ENCODE measurements at places on chromosomes 2 and 18.

GRCh38 chr2:196486146-196486545 is 153.4 kb upstream of the CCDC150 start:
- no peaks in the 10 kb centered on the region for H3K27me3 ChIP-seq
- H3K4me1 ChIP-seq: peaks cover 5% of the 10 kb centered on the region
- no peak for DNase-seq
- no peak overlapping the region for H3K4me3 ChIP-seq
- no peak overlapping the region for H3K27ac ChIP-seq

DNA sequence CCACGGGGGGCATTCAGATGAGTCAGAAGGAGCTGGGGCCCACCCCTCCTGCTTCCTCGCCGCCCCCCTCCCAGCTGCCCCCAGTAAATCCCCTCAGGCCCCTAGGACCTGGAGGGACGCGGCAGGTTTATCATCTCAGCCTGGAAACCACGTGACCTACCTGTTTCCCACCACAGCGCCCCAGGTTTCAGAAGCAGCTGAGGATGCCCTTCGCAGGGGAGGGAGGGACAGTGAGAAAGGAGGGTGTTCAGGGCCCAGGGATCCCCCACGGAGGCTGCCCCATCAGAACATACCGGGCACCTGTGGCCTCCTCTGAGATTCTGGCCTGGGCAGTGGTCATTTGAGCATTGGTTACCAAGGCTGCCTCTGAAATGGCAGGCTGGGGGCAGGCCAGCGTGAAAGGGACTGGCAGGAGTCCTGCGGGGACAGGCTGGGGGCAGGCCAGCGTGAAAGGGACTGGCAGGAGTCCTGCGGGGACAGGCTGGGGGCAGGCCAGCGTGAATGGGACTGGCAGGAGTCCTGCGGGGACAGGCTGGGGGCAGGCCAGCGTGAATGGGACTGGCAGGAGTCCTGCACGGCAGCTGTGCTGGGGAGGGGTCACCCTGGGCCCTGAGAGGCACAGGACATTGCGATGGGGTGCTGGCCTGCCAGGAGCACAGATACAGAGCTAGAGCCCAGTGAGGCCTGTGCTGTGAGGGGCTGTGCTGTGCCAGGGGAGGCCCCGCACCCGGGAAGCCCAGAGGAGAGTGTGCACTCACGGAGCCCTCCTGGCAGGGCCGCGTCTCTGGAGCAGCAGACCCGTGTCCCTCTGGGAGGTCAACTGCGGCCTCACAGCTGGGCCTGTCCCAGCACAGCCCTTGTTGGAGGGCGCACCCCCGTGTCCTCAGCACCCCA is 1.6 kb downstream of the NEU4 start:
- H3K27ac ChIP-seq: no peak overlapping the region
- H3K27me3 ChIP-seq: 0 out of 2 replicates have a peak, but pooled peaks cover 3% of the 10 kb centered on the region
- H3K4me3 ChIP-seq: no peak overlapping the region
- no peaks in the 10 kb centered on the region for H3K4me1 ChIP-seq
- no peaks in the 10 kb centered on the region for H3K36me3 ChIP-seq

- no peaks in the 10 kb centered on the region for H3K36me3 ChIP-seq
- H3K27ac ChIP-seq: no peak overlapping the region
- H3K27me3 ChIP-seq: no peaks in the 10 kb centered on the region
- no peak for DNase-seq
Observed at GRCh38 chr2:16374671-16375070, 291.0 kb downstream of the CYRIA start.

- no peak overlapping the region for H3K27ac ChIP-seq
- H3K4me3 ChIP-seq: no peak overlapping the region
- H3K4me1 ChIP-seq: no peaks in the 10 kb centered on the region
- H3K36me3 ChIP-seq: peaks cover 27% of the 10 kb centered on the region
- no peaks in the 10 kb centered on the region for H3K27me3 ChIP-seq
Observed at GRCh38 chr18:79935098-79935480, 16.4 kb downstream of the SLC66A2 start.

GRCh38 chr2:175464311-175464670 is 282.8 kb upstream of the ATP5MC3 start:
- H3K4me3 ChIP-seq: no peak overlapping the region
- no peaks in the 10 kb centered on the region for H3K27me3 ChIP-seq
- no peaks in the 10 kb centered on the region for H3K36me3 ChIP-seq
- H3K27ac ChIP-seq: no peak overlapping the region

GRCh38 chr2:35787302-35788031 is 568.1 kb upstream of the CRIM1 start:
- H3K27me3 ChIP-seq: no peaks in the 10 kb centered on the region
- DNase-seq: no peak
- no peak overlapping the region for H3K4me3 ChIP-seq
- H3K27ac ChIP-seq: no peak overlapping the region
- no peaks in the 10 kb centered on the region for H3K36me3 ChIP-seq
- H3K4me1 ChIP-seq: no peaks in the 10 kb centered on the region
